ENCODE measurements at places on chromosomes 7 and 10. TPM values are rescaled to one million over a fixed set of nuclear protein-coding genes. Genes with fewer than 3 reads are reported as not detected.

CLRN3 gene
- total RNA-seq: not detected

NRG3 gene
- 0.81 TPM for total RNA-seq

HOGA1 gene
- 0.78 TPM for total RNA-seq

CCDC136 gene
- 4.5 TPM for total RNA-seq

CPA5 gene
- not detected for total RNA-seq

UTF1 gene
- total RNA-seq: not detected

PNLIPRP2 gene
- not detected for total RNA-seq

GOLGA7B gene
- 0.81 TPM for total RNA-seq

OR13A1 gene
- not detected for total RNA-seq

- peak; percentile 84 for DNase-seq
Observed at GRCh38 chr7:47379629-47380324, 202.1 kb downstream of the TNS3 start.

DNA sequence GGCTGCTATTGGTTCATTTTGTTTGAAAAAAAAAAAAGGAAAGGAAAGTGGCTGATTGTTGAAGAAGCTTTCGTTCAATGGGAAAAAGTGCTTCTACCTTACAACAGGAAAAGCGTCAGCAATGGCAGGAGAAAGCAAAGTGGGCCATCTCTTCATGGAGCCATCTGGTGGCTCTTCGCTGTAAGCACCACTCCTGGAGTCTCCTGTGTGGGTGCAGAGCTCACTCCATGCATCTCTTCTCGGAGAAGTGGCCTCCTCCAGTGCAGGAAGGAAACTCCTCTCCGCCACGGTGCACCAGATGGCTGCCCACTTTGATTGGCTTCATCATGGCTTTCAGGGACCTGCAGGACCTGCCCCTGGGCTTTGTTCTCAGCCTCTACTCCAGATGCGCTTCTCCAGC, 250.9 kb downstream of the PTEN start:
- peak; percentile 48 for DNase-seq

DNA sequence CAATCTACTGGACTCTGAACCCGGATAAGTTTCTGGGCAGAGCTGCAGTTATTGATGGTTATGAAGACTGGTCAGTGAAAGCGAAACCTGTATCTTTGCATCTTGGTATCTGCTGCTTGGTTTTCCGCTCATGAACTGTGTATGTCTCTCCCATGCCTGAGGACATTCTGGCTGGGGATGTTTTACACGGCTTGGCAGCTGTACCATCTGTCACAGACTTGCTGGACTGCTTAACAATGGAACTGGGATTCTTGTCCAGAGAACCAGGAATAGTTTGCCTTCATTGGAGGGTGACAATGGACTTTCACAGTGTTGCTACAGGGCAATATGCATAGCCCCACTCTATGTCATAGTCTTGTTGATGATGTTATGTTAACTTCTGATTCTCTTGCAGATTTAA, 119.9 kb upstream of the TMEM106B start:
- DNase-seq: no peak

GRCh38 chr10:121900443-121901174, 27.2 kb downstream of the ATE1 start:
- no peak for DNase-seq

DNA sequence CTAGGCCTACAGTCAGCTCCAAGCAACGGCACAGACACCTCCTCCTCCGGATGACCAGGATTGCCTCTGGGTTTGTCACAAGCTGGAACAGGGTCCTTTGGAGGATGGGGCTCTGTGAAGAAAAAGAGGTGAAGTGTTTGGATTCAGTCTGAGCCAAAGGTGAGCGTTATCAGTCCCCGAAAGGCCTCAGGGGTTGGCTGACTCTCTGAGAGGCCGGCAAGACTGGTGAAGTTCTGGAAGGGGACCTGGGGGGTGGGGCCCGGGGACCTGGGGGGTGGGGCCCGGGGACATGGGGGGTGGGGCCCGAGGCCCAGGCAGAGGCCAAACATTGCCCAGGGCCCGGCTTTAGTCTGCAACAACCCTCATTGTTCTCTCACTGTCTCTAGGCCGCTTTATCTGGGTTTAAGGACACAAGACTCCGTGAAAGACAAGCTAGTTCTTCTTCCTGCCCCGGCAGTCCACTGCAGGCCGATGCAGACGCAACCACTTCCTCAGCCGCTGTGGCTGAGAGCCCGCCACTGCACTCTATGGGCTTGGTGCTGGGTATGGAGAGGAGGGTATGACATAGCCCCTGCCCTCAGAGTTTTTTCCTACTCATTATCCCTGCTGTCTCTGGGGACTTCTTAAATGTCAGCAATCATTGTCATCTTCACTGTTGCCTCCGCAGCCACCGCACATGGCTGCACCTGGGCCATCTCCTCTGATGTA, 27.4 kb upstream of the PSAP start:
- peak; percentile 49 for DNase-seq

GRCh38 chr10:102220612-102221011, 5.5 kb upstream of the ELOVL3 start:
- no peak for DNase-seq

- no peak for DNase-seq
Observed at GRCh38 chr7:47939425-47940036, 8.7 kb downstream of the PKD1L1 start.

- peak; percentile 62 for DNase-seq
Observed at GRCh38 chr7:106041140-106041717, 70.9 kb downstream of the SYPL1 start.

GRCh38 chr10:6170638-6171037, 32.1 kb upstream of the PFKFB3 start:
- DNase-seq: no peak

Data from thyroid gland (tissue), 4 donors.